A549 (cell line): ENCODE measurements at places on chromosomes 1 and 21. TPM values are rescaled to one million over a fixed set of nuclear protein-coding genes. Genes with fewer than 3 reads are reported as not detected.

GRCh38 chr1:91804546-91805023 is 81.4 kb downstream of the TGFBR3 start:
- no peak for DNase-seq

- no peak for DNase-seq
Observed at GRCh38 chr1:35935442-35936388, 4.8 kb downstream of the AGO3 start.

GRCh38 chr1:66166753-66167152 is 367.2 kb upstream of the SGIP1 start:
- no peak for DNase-seq

DNA sequence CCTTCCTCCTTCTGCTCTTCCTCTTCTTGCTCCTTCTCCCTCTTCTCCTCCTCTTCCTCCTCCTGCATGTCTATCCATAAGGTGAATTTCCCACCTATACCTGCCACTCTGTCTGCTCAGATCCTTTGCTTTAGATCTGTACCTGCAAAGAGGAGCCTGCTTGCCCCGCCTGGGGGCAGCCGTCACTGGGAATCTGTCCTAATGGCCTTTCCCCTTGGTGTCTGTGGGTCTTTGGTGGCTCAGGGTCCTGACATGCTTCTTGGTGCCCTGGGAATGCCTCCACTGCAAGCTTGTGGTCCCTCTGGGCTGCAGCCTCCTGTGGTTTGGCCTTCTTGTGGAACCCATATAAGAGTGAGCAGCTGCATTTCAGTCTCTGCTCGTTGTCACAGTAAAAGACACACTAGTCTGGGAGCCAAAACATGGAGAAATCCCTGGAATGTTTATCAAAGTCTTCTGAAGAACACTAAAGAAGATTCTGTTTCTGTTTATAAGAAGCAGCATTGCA is 79.5 kb upstream of the CSF3R start:
- DNase-seq = no peak

ADARB1 gene
- 5.0 to 6.7 TPM (median 5.7 TPM) in 3 replicates for polyA plus RNA-seq

DNA sequence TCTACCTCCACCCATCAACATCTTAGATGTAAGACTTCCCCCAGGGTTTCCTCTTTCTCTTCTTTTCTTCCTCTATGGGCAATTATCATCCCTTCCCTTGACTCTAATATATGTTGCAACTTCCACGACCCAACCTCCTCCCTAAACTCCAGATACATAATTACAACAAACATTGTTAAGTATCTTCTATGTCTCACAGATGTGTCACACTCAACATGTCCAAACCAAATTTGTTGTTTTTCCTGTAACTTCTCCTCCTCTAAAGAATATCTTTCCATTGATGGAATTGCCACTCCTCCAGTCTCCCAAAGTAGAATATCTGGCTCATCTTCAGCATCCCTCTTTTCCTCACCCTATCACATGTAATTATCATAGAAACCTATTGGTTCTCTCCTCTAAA is 314.2 kb downstream of the RWDD3 start:
- no peak for DNase-seq

APH1A gene
- 99.4 to 111 TPM (median 109 TPM) in 3 replicates for polyA plus RNA-seq

IL20 gene
- polyA plus RNA-seq = not detected in 3 replicates

GRCh38 chr1:216690603-216691002 is 32.6 kb downstream of the ESRRG start:
- DNase-seq = no peak

DNA sequence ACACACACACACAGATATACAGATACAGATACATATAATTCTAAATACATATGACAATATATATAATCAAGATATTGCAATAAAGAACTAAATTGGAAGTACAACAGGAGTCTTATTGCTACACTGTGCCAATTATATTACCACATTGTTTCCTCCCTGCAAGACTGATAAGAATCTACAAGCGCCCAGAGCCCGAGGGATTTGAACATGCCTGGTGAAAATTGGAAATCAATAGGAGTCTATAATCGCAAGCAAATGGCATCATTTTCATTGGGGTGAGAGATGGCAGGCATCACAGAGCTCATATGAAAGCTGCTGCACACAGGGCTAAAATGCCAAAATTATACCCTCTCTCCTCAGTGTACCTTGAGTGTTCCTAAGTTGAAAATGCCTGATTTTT is 152.9 kb upstream of the PTBP2 start:
- DNase-seq = no peak

DNA sequence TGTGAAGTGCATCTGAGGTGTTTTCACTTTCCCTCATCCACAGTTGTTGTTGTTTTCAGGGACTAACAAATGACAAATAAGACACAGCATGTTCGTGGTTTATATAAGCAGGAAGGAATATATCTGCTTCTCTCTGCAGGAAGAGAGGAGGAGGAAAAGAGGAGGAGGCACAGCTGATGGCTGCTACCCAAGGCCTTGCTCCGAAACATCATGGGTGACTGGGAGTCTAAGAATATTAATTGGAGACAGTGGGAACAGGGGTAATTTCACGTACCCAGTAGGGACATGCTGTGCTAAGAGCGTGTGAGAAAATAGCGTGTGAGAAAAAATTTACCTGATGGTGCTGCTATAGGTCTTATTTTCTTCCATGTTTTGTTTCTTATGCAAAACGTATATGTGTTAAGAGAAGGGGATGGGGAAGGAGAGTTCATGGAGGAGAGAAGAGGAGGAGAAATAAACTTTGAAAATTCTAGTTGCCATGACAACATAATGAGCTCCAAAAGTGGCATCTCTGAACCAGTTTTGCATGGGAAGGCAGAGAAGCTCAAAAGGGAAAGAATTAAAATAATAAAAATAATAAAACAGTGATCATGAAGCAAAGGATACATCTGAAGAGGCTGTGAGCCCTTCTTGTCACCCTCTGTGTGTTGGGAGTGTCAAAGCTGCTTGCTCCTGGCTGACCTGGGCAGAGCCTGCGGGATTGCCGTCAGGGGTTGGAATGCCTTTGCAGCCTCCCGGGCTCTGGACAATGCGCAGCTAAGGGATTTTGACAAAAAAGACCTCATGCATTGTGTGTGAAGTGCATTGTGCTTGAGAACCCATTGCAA is 192.0 kb downstream of the CACNA1E start:
- DNase-seq = no peak

GRCh38 chr1:209162651-209163050 is 420.9 kb upstream of the CAMK1G start:
- no peak for DNase-seq

DNA sequence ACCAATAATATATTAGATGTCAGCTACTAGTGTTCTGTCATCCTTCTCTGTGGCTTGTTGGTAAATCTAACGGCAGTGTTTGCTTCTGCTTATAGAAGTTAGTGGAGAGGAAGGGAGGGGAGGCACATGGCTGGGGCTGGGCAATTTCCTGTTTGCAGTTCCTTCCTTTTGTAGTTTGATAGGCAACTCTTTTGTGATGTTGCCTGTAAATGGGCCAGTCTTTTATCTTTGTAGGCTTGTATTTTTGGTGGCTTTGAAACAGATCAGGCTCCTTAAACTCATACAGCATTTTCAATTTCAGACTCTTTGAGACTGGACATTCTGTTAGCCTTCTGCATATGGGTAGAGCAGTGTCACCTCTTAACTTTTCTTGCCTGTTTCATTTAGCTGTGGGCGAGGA is 48.1 kb downstream of the CDC14A start:
- no peak for DNase-seq

- DNase-seq = no peak
Observed at GRCh38 chr1:151720974-151721787, at the start of gene RIIAD1. TSS of gene RIIAD1 (plus strand) at chr1:151721522. CDS start at chr1:151721537, 15 bp downstream.

S100A1 gene
- 0.67 to 0.97 TPM (median 0.88 TPM) in 3 replicates for polyA plus RNA-seq

- no peak for DNase-seq
Observed at GRCh38 chr1:109207467-109208103, 6.1 kb upstream of the SARS1 start.

- DNase-seq = no peak
Observed at GRCh38 chr21:45055861-45056260, 18.5 kb upstream of the ADARB1 start.

DNA sequence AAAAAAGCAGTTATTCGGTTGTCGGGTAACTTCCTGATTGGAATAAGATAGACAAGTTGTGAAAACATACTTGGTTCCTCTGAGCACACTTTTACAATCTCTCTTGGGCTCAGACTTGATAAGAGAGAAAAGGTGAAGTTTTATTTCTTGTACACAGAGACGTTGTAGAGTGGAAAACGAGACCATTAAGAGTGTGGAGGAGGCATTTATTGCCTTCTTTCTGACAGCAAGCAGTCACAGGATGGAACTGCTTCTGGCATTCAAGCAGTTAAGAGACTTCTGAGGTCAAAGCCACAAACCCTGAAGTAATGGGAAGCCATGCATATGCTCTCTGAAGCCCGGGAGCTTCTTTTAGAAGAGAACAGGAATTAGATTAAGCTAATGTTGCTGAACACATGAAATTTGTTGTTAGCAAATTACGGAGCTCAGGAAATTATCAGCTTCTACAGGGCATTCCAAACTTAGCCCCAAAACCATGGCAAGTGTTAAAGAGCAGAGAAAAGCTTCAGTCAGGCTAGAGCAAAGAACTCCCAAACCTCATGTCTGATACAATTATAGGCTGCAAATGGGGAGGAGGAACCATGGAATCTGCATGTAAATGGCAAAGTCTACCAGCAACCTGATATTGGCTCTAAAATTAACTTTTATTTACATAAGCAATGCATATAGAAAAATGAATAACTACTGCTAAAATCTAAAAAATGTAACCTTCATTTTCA is 26.0 kb downstream of the S1PR1 start:
- no peak for DNase-seq

- no peak for DNase-seq
Observed at GRCh38 chr1:222896630-222897526, 82.0 kb downstream of the DISP1 start.

DNA sequence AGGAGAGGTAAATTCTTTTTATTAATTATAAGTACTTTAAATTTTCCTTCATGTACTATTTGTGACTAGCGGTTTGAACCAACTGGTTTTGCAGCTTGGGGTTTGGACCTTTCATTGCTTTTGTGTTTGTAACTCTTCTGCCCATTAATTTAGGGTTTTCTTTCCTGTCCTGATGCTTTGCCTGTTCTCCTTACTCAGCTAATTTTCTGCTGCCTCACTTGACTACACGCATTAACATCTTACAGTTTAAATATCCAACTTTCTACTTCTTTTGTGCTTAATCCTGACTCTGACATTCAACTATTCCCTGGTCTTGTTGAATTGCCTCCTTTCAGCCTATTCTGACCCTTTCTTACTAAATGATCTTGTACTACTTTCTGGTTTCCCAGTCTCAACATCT is 135.6 kb downstream of the PTPRC start:
- DNase-seq = no peak

GRCh38 chr1:165842671-165843129 is 15.3 kb downstream of the UCK2 start:
- no peak for DNase-seq

GRCh38 chr1:247538561-247538960 is 2.3 kb upstream of the OR2C3 start:
- no peak for DNase-seq

RGS16 gene
- polyA plus RNA-seq = 0.13 to 0.15 TPM (median 0.13 TPM) in 3 replicates

DNA sequence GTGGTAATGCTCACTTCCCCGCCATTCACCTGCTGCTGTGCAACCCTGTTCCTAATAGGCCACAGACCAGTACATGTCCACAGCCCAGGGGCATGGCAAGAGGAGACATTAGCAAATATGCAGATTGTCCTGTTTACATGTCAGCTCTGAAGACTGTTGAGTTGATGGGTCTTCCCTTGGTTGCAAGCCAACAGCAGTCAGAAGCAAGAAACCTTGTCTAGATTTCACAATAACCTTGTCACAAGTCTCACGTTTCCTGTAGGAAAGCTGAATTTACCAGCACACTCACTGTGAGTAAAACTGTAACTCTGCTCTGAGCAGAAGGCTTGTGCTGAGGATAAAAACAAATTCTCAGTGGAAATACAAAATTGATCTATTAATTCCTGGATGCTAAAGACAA is 195.1 kb downstream of the HLX start:
- no peak for DNase-seq

GRCh38 chr21:30695956-30696355 is 22.6 kb downstream of the KRTAP21-3 start:
- no peak for DNase-seq

ANKRD34A gene
- 0.25 to 0.59 TPM (median 0.39 TPM) in 3 replicates for polyA plus RNA-seq

- no peak for DNase-seq
Observed at GRCh38 chr1:47224676-47225399, 7.2 kb downstream of the TAL1 start.

- DNase-seq = no peak
Observed at GRCh38 chr1:98277118-98277517, 356.3 kb upstream of the DPYD start.

DNA sequence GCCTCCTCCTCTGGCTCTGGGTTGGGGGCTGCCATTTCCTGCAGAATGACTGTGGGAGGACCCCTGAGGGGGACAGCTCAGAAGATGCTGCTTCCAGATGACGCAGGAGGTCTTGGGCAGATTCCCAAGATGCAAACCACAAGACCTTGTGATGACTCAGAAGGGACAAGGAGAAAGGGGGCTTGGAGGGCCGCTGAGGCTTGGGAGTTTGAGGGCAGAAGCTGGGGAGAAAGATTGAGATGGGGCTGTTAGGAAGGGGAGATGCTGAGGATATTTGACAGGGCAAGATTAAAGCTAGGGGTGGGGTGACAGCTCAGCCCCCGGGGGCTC is 7.5 kb downstream of the PTPRU start:
- no peak for DNase-seq
